NB4 (cell line): ENCODE measurements at places on chromosomes 12 and 14.
A peak's percentile ranks its signal among the peaks of the same experiment; 100 is the strongest.

GRCh38 chr12:109020146-109020795 is 597 bp downstream of the SVOP start:
- DNase-seq = no peak

DNA sequence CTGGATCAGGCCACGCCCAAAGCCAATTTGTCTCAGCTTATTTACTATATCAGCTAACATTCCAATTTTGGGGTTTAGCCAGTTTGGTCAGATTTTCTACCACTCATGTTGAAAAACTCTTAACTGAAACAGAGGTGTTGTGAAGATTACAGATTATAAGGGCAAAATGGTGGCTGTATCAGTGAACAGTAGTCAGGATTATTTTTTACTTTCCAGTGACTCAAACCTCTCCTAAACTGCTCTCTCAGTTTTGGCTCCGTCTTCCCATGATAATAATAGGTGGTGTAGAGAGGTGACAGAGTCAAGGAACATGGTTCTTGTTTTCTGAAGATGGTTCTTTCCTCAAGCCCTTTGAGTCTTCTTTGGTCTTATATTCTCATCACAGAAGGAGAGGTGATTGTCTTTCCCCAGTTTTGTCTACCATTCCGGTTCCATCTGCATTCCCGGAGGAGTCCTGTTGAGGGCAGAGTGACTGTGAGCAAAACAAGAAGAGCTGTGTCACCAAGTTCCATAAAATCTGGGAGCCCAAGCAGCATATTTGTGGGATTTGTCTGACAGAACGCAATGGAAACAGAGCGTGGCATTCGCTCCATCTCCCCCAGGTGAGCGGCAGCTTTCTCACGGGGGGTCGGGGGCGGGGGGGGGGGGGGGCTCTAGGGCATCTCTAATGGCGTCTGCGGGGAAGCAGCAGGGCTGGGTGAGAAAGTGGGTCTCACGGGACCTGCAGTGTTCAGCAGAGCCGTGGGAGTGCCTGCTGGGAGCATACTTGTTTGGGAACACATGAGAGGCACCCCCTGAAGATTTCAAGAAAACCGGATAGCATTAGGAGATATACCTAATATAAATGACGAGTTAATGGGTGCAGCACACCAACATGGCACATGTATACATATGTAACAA is 59.1 kb downstream of the TBC1D30 start:
- DNase-seq = no peak

- no peak for DNase-seq
These were observed 10.5 kb downstream of the MLXIP start for GRCh38 chr12:122089077-122089476.

DNA sequence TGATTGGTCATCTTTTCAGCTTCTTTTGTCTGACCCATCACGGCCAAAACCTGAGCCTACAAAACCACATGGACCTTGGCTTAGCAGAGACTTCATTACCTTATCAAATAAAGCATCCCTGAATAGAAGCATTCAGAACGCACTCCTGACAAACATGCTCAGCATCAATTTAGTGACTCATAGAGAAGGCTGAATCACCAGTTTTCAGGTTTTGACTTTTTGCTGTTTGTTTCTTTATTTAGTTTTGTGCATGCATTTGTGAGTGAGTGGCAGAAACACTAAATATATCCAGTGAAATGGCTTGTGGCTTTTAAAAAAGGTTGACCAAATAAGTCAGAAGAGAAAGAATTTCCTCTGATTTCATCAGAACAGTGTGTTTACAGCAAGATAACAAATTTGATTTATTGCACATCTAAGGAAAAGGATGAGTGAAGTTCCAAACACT is 19.0 kb upstream of the OVCH1 start:
- DNase-seq = no peak

GRCh38 chr12:26701604-26702215 is 131.3 kb downstream of the ITPR2 start:
- DNase-seq = peak; percentile 80

DNA sequence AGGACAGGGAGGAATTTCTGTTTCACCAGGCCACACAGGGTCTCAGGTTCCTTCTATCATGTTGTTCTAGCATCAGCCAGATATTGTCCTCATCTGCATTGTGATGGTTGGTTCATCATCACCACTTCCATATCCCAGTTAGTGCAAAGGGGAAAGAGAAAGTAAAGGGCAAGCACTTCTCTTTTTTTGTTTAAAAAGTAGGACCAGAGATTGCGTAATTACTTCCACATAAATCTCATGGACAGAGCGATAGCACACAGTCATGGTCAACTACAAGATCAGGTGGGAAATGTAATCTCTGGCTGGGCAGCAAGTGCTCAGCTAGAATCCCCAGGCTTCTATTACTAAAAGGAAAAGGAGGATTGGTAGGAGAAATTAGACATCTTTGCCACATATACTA is 155.1 kb downstream of the KIF21A start:
- DNase-seq = peak; percentile 36

- no peak for DNase-seq
These were observed 68.7 kb downstream of the DICER1 start for GRCh38 chr14:95088665-95089064.

DNA sequence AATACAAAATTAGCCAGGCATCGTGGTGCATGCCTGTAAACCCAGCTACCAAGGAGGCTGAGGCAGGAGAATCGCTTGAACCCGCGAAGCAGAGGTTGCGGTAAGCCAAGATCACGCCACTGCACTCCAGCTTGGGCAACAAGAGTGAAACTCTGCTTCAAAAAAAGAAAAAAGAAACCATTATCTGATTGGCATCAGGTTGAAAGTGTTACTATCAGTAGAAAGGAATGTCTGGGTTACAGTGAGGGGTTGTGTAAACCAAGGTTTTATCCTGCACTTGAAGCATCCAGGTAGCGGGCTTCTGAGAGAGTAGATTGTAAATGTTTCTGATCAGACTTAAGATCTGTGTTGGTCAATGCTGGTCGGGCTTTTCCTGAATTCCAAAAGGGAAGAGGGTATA is 14.1 kb upstream of the OXA1L start:
- no peak for DNase-seq

DNA sequence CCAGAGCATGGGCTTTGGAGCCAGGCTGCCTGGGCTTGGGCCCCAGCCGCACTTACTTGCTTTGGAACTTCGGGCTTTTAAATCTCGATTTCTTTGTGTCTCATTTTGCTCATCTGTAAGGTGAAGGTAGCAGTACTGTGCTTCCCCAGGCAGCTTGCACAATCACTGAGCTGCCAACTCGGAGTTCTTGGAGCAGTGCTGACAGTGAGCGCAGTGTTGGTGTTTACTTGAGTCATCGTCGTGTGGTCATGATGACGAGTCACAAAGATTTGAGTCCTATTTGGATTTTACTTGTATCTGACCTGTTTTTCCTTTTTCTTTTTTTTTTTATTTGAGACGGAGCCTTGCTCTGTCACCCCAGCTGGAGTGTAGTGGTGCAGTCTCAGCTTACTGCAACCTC is 31.3 kb upstream of the ATF1 start:
- DNase-seq = peak; percentile 13

- DNase-seq = no peak
These were observed 160.2 kb upstream of the LMNTD1 start for GRCh38 chr12:25713264-25713663.

DNA sequence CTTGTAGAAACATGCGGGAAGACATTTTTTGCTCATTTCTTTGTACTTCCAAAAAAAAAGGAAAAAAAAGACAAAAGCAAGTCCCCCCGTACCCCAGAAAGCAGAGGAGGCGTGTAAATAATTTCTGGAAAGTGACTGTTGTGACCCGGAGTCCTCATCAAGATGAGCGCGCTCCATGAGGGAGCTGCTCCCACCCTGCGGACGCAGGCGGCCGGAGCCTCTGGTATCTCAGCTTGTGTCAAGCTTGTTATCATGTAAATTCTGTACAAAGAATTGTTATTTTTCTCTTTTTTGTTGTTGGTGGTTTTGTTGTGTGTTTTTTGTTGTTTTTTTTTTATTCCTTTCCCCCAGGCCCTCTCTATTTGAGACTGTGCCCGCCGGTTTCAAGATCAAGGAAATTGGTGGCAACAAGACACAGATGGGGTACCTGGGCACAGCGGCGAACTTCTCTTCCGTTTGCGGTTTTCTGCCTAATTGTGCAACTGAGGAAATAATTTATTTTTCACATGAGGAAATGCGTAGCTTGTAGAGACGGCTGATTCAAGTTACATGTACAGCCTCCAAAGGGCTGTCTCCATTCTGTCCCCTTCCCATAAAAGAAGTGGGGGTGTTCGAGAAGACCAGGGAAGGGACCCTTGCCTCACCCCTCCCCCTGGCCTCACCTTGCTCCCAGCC is 27.0 kb downstream of the HPD start:
- no peak for DNase-seq

GRCh38 chr12:104635607-104636343 is 179.0 kb downstream of the CHST11 start:
- no peak for DNase-seq

DNA sequence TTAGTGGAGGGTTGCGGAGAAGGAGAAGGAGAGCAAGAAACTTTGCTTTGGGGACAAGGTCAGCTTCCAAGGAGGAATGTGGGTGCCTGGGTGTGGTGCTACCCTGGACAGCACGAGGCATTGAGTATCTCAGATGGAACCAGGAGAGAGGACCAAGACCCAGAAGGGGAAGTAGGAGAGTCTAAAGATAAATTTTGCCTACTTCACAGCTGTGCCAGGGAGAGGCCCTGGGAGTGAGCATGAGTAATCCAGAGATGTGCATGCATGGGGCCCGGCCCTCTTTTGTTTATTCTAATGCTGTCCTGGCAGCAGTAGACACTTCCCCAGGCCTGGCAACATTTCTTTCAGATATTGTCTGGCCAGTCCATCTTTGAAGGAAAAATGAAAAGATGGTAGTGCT is 49.5 kb upstream of the GNPNAT1 start:
- peak; percentile 7 for DNase-seq

DNA sequence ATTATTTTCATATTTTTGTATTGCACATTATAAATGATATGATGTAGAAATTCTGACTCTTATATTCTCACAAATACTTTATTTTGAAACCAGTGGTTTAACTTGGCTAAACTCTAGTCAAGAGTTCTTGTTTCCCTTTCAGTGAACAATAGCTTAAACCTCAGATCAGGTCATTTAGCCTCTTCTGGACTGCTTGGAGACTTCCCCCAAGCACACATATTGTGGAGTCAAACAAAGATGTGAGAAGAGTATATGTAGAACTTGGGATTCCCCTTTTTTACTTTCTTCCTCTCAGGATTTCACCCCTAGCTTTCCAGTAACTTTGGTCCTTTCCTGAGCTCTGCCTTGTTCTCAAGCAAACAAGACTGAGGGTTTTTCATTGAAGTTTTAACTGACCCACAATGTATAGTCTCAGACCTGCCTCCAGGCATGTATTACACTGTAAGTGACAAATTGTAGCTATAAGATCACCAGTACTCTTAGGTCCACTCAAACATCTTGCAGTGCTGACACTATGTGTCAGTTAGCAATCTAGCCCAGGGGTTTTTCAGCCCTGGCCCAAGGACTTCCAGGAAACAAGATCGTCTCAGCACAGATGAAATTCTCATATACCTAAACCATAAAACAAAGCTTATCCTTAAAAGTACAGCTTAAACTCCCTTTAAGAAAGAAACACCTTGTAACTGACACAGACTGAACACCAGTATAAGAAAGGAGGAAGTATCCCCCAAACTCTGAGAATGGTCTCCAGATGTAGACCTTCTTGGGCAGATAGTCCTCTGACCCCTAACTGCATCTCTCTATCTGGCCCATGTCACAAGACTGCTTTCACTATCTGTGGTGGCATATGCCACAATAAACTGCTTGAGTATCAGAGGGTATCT is 98.6 kb downstream of the SLC6A15 start:
- no peak for DNase-seq

DNA sequence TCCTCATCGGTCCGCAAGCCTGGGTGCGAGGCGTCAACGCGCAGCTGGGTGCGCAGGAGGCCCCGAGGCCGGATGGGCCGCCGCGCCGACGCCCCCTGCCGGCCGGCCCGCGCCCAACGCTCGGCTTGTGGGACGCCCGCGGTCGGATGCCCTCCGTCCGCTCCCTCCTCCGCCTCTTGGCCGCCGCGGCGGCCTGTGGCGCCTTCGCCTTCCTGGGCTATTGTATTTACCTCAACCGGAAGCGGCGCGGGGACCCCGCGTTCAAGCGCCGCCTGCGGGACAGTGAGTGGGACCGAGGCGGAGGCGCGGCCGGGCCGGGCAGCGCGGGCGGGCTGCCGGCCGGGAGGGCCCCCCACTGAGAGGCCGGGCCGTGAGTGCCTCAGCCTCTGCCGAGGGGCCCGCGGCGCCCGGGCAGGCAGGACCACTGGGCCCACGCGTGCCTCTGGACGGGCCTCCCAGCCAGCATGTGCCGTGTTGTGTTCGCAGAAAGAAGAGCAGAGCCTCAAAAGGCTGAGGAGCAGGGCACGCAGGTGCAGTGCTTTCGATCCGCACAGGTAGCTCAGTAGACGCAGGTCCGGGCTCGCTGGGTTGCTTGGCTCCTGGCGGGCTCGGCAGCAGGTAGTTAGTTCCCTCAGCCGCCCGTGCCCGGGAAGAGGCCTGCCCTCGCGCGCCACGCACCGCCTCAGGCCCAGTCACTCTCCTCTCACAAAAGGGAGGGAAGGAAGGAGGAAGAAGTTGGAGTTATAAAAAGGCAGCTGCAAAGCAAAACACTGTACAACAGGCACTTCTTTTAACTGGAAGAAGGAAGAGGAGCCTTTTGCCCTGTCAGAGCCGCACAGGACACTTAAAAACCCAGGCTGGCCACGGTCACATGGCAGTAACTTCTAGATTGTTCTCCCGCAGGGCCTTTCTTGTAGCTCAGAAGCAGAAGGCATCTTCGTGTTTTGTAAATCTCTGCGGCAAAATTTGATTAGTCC is at the start of gene TOMM20L:
Gene TOMM20L (plus strand): TSS at position 119 of the 977 bp plus-strand sequence. CDS start 28 bp downstream, at position 147.
- peak; percentile 87 for DNase-seq

DNA sequence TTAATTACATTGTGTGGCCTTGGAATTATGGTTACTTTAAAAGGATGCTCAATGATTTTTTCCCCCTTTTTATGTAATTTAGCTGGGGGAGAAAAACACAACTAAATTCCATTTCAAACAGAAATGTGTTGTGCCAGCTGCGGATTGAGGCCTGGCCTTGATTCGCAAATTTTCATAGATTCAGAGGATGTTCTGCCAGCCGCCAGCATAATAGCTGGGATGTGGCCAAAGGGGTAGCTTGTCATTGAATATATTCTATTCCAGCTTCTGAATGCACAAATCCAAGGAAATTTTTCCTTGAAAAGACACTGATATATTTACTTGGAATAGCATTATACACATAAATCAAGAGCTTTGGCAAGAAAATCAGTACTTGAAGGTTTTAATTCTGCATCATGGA is 43.7 kb downstream of the TRHDE start:
- no peak for DNase-seq
